Esophagus squamous epithelium (tissue), 5 donors: ENCODE measurements at places on chromosomes 6 and 20. TPM values are rescaled to one million over a fixed set of nuclear protein-coding genes. Genes with fewer than 3 reads are reported as not detected.
A peak's percentile ranks its signal among the peaks of the same experiment; 100 is the strongest.

QKI gene
- total RNA-seq = 63.3 TPM

GNAS-AS1 gene
- 0.19 TPM for total RNA-seq

PSORS1C2 gene
- 0.91 TPM for total RNA-seq

CALHM4 gene
- total RNA-seq = not detected

MBOAT1 gene
- total RNA-seq = 5.2 TPM

MDFI gene
- 50.5 TPM for total RNA-seq

RCAN2 gene
- total RNA-seq = 1.4 TPM

CEP250 gene
- total RNA-seq = 19.9 TPM

COL11A2 gene
- 0.44 TPM for total RNA-seq

ADGRG6 gene
- total RNA-seq = 29.6 TPM

GRCh38 chr6:105592329-105592728, 189.4 kb upstream of the PREP start:
- H3K4me1 ChIP-seq = peaks cover 6% of the 10 kb centered on the region
- no peaks in the 10 kb centered on the region for H3K27me3 ChIP-seq
- DNase-seq = no peak
- no peak overlapping the region for H3K4me3 ChIP-seq

DNA sequence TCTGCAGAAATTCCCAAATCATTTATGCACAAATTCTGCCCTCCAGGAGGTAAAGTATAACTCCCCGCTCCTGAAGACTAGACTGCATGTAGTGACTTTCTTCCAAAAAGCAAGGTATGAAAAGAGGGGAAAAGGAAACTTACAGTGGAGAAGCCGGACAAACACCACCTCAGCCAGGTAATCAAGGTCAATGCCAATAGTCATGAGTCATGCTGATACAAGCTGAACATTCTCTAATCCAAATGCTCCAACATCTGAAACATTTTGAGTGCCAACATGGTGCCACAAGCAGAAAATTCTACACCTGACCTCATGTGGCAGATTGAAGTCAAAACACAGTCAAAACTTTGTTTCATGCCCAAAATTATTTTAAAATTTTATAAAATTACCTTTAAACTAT, 165.6 kb downstream of the FOXA2 start:
- no peak overlapping the region for H3K4me3 ChIP-seq
- no peak overlapping the region for H3K27ac ChIP-seq
- H3K27me3 ChIP-seq = peaks cover 4% of the 10 kb centered on the region
- no peaks in the 10 kb centered on the region for H3K36me3 ChIP-seq
- H3K4me1 ChIP-seq = no peaks in the 10 kb centered on the region

GRCh38 chr6:158589366-158589765, 29.5 kb downstream of the TMEM181 start:
- H3K4me1 ChIP-seq = no peaks in the 10 kb centered on the region
- peaks cover 98% of the 10 kb centered on the region for H3K36me3 ChIP-seq
- no peaks in the 10 kb centered on the region for H3K27me3 ChIP-seq
- no peak overlapping the region for H3K4me3 ChIP-seq
- no peak overlapping the region for H3K27ac ChIP-seq

GRCh38 chr20:62872184-62872847, 10.7 kb upstream of the TCFL5 start:
- no peak overlapping the region for H3K4me3 ChIP-seq
- no peak for DNase-seq
- H3K36me3 ChIP-seq = no peaks in the 10 kb centered on the region
- H3K4me1 ChIP-seq = peaks cover 10% of the 10 kb centered on the region
- no peaks in the 10 kb centered on the region for H3K27me3 ChIP-seq

- no peak overlapping the region for H3K4me3 ChIP-seq
- no peaks in the 10 kb centered on the region for H3K4me1 ChIP-seq
- H3K36me3 ChIP-seq = no peaks in the 10 kb centered on the region
- H3K27me3 ChIP-seq = no peaks in the 10 kb centered on the region
Observed at GRCh38 chr6:10861086-10861485, 20.8 kb downstream of the GCM2 start.

GRCh38 chr6:22364306-22364705, 67.5 kb upstream of the PRL start:
- H3K27me3 ChIP-seq = no peaks in the 10 kb centered on the region
- no peaks in the 10 kb centered on the region for H3K36me3 ChIP-seq
- H3K4me3 ChIP-seq = no peak overlapping the region
- H3K4me1 ChIP-seq = peaks cover 16% of the 10 kb centered on the region
- no peak for DNase-seq

DNA sequence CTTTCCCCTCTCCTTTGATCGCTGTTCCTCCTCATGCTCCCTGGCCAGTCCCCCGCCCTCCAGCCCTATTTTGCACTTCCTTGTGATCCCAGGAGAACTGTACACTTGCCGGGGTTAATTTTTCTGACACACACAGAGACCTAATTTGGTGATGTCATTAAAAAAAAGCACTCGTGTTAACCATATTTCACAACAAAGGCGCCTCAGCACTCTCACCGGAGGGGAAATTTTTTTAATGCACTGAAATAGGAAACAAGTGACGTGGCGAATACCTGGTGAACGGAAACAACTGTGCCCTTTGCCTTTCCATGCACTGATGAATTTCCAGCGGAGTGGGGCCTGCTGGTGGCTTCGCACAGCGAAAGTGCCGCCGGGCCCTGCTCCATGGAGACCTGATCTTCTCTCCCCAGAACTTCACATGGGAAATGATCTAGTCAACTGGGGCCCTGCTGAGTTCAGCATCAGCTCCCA, 53.9 kb upstream of the TAGAP start:
- no peak overlapping the region for H3K4me3 ChIP-seq
- H3K27me3 ChIP-seq = no peaks in the 10 kb centered on the region
- DNase-seq = no peak

GRCh38 chr20:52383995-52384621, 192.5 kb upstream of the ZFP64 start:
- H3K27me3 ChIP-seq = no peaks in the 10 kb centered on the region
- DNase-seq = no peak
- H3K4me3 ChIP-seq = no peak overlapping the region
- H3K4me1 ChIP-seq = no peaks in the 10 kb centered on the region

DNA sequence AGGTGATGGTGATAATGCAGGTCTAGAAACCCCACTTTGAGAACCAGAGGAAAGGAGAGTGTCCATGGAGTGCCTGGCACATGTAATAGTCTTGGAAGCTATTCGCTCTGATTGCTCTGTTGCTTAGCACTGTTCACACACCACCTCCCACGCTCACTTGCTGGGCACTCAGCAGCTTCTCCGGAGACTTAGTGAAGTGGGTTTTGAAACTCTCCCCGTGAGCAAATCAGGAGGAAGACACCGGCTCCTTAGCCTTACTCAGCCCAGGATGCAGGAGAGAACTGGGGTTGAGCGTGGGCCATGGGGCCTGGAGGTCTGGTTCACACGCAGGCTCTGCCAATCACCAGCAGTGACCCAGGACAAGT, 22.2 kb downstream of the BMP7 start:
- DNase-seq = no peak
- H3K27ac ChIP-seq = peak overlapping the region; percentile 84
- no peaks in the 10 kb centered on the region for H3K27me3 ChIP-seq
- no peaks in the 10 kb centered on the region for H3K36me3 ChIP-seq
- H3K4me1 ChIP-seq = peaks cover 64% of the 10 kb centered on the region

DNA sequence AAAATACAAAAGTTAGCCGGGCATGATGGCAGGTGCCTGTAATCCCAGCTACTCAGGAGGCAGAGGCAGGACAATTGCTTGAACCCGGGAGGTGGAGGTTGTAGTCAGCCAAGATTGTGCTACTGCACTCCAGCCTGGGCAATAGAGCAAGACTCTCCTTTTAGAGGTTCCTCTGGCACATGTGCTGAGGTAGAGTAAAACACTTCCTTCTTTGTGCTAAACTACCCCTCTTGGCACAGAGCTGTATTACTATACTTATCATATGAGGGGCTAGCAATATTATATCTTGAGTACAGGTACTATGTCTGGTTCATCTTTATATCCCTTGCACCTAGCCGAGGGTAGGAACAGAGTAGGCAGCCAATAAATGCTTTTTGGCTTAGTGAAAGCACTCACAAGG, 40.2 kb upstream of the SAMHD1 start:
- DNase-seq = no peak
- no peaks in the 10 kb centered on the region for H3K27me3 ChIP-seq
- H3K4me1 ChIP-seq = no peaks in the 10 kb centered on the region
- H3K36me3 ChIP-seq = peaks cover 16% of the 10 kb centered on the region
- no peak overlapping the region for H3K4me3 ChIP-seq

GRCh38 chr6:123780021-123780420, 23.6 kb upstream of the NKAIN2 start:
- H3K36me3 ChIP-seq = no peaks in the 10 kb centered on the region
- no peak overlapping the region for H3K27ac ChIP-seq
- H3K4me3 ChIP-seq = no peak overlapping the region
- no peaks in the 10 kb centered on the region for H3K4me1 ChIP-seq

GRCh38 chr6:113141901-113142300, 715.2 kb upstream of the MARCKS start:
- no peaks in the 10 kb centered on the region for H3K36me3 ChIP-seq
- no peaks in the 10 kb centered on the region for H3K4me1 ChIP-seq
- H3K27me3 ChIP-seq = no peaks in the 10 kb centered on the region
- H3K27ac ChIP-seq = no peak overlapping the region
- H3K4me3 ChIP-seq = no peak overlapping the region

- no peaks in the 10 kb centered on the region for H3K27me3 ChIP-seq
- H3K4me1 ChIP-seq = no peaks in the 10 kb centered on the region
- no peaks in the 10 kb centered on the region for H3K36me3 ChIP-seq
- no peak overlapping the region for H3K27ac ChIP-seq
- no peak overlapping the region for H3K4me3 ChIP-seq
Observed at GRCh38 chr6:121998631-121999030, 400.8 kb upstream of the HSF2 start.

- no peaks in the 10 kb centered on the region for H3K36me3 ChIP-seq
- no peak overlapping the region for H3K4me3 ChIP-seq
- no peak overlapping the region for H3K27ac ChIP-seq
Observed at GRCh38 chr6:49027644-49028043, 435.4 kb downstream of the MMUT start.

DNA sequence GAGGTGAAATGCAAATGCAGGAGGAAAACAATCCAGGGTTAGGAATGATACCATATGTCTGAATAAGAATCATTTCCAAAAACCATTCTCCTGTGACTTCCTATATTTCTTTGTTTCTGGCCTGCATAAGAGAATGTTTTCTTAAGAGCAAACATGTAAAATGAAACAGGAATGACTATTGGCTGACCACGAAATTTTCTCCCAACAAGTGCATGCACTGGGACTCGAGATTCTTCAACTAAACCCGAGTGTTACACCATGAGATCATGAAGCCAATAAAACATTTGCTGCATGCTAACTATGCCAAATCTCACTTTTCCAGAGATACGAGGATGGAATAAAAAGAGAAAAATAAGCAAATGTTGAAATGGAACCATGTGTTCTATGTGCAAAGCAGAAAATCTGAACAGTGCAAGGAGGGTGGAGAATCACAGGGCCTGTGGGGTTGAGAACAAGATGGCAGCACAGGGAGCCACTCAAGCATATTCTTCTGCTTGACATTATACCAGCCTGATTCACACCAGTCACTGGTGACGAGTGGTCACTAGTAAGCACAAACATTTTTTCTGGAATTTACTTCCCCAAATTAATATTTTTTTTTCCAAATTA, 212.2 kb upstream of the FOXA2 start:
- H3K4me1 ChIP-seq = peaks cover 23% of the 10 kb centered on the region
- no peak overlapping the region for H3K4me3 ChIP-seq
- H3K27me3 ChIP-seq = no peaks in the 10 kb centered on the region
- peak overlapping the region; percentile 58 for H3K27ac ChIP-seq
- DNase-seq = no peak

DNA sequence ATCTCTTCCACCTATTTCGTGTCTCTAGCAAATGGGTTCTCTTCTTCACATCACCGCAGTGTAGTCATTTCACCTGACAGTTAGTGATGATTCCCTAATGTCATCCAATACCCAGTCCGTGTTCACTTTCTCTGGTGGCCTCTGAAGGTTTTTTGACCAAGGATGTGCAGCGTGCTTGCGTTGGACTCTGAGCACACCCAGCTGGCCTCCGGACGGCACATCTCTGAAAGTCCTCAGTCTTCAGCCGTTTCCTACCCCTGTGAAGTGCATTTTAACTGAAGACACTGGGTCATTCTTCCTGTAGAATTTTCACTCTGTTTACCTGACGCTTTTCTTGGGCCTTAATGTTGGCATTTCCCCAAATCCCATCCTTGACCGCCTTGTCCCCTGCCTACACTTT, 98.7 kb downstream of the ERMARD start:
- H3K27ac ChIP-seq = no peak overlapping the region
- no peaks in the 10 kb centered on the region for H3K27me3 ChIP-seq
- H3K4me1 ChIP-seq = peaks cover 7% of the 10 kb centered on the region
- no peak for DNase-seq
- no peaks in the 10 kb centered on the region for H3K36me3 ChIP-seq
- H3K4me3 ChIP-seq = no peak overlapping the region

DNA sequence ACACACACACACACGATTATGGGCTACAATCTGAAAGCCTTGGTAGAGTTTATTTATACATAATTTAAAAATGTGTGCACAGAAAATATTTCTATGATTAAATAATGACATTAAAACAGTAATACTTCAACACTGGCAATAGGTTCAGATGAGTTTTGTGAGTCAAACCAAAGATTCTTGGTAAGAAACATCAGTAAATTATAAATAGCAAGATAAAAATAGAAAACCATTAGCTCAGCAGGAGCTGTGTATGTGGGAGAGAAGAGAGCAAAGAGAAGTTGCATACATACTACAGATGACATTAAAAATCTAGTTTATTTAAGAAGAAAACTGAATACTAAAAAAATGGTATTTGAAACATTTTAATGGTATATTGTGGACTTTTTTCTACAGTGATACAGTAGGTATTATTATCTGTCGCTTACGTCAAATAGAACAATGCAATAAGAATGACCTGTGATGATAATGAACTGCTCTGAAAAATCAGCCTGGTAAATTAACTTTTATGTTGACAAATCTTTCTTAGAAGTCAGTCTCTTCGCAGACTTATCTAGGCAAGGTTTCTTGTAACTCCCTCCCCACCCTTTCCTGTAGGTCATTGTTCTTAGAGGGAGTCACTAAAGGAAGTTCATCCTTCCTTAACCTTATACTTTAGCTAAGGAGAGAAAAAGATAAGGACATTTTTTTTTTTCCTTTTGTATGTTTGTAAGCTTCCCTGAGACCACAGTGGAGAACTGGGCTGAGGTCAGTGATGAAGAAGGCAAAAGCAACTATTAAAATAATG, 149.3 kb downstream of the GJA1 start:
- no peak for DNase-seq
- H3K27ac ChIP-seq = peak overlapping the region; percentile 41
- no peaks in the 10 kb centered on the region for H3K27me3 ChIP-seq
- peaks cover 7% of the 10 kb centered on the region for H3K4me1 ChIP-seq

GRCh38 chr6:57130661-57131177, 40.7 kb downstream of the ZNF451 start:
- no peak for DNase-seq
- no peaks in the 10 kb centered on the region for H3K27me3 ChIP-seq
- H3K36me3 ChIP-seq = no peaks in the 10 kb centered on the region
- no peak overlapping the region for H3K4me3 ChIP-seq
- H3K27ac ChIP-seq = no peak overlapping the region
